ENCODE measurements at places on chromosomes 16 and 17.

DNA sequence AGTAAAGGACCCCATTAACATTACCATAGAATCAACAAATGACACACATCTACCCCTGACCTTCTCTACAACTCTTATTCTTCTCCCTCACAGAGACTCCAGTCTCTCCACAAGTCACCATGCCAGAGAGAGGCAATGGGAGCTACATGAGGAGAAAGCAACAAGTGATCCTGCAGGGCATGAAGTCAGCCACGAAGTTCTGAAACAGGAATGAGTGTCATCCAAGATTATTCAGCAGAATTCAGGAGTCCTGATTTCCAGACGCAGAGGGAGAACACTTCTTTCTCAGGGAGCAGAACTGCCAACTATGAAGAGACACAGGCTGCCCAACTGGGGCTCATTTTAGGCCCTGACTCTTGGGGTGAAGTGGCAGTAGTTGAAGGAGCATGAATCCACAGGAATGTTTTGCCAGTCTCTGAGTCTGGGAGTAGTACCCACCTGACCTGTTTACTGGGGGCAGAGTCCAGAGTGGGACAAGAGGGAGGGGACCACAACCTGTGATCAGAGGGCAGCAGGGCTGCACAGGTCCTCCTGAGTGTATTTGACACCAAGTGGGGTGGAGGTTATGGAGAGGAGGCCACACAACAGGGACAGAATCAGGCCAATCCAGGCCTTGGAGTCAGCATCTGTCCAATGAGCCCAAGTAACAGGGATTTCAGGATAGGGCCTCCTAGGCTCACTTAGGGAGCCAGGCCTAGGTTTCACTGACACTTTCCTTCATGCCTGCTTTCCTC lies 2.4 kb upstream of the MTMR4 start:
- no peak for DNase-seq

DNA sequence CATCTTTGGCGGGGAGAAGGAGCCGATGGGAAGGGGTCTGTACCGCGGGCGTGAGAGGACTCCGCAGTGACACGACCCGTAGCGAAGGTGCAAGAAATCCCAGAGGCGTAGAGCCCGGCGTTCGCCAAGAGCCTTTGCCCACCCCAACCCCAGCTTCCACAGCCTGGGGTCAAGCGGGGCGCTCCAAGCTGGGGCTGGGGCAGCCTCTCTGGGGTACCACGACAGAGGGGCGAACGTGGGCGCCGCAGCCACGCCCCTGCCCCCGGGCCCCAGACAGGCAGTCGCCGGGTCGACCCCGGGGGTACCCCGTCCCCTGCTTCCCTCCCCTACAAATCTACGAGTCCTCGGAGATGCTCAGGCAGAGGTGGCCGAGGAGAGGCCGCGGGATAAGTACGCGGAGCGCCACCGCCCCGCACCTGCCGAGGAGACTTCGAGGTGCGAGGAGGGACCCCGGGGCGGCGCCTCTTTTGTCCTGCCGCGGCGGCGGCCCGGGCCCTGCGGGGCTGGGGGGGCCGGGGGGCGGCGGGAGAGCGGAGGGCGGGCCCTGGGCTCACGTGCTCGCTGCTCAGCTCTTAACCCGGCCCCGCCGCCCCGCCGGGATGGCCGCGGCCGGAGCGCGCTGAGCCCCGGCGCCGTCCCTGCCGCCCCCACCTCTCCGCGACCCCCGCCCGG lies at the start of gene ADAM11:
TSS of gene ADAM11 (plus strand) at position 575 of the 672 bp plus-strand sequence. CDS start 212 bp downstream, outside the sequence.
- DNase-seq = no peak

GRCh38 chr17:32814836-32815235 lies 62.1 kb downstream of the MYO1D start:
- DNase-seq = no peak

- no peak for DNase-seq
These were observed 27.7 kb upstream of the MYOCD start for GRCh38 chr17:12637745-12638651.

GRCh38 chr16:82748026-82748425 lies 121.3 kb downstream of the CDH13 start:
- no peak for DNase-seq

- no peak for DNase-seq
These were observed 8.1 kb downstream of the DOC2B start for GRCh38 chr17:173166-173911.

DNA sequence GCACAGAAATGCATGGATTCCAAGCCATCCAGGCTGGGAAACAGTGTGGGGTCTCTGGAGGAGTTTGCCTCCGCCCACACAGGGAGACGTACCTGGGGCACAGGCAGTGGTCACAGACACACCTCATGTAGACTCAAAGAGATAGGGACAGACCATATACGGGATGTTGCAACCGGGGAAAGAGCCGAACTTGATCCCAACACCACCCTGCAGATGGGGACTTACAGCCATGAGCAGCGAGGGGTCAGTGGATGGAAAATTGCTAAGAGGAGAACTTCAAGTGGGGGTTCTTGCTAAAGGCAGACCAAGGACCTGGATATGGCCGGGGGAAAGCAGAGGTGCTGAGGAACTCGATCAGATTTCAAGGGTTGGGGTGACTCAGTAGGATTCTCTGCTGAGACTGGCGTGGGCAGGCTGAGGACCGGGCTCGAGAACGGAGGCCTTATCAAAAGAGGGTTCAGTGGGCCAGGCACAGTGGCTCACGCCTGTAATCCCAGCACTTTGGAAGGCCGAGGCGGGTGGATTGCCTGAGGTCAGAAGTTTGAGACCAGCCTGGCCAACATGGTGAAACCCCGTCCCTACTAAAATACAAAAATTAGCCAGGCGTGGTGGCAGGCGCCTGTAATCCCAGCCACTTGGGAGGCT lies 12.0 kb upstream of the DNAH17 start:
- no peak for DNase-seq

GRCh38 chr16:11072420-11073153 lies 128.2 kb downstream of the CLEC16A start:
- DNase-seq = no peak

DNA sequence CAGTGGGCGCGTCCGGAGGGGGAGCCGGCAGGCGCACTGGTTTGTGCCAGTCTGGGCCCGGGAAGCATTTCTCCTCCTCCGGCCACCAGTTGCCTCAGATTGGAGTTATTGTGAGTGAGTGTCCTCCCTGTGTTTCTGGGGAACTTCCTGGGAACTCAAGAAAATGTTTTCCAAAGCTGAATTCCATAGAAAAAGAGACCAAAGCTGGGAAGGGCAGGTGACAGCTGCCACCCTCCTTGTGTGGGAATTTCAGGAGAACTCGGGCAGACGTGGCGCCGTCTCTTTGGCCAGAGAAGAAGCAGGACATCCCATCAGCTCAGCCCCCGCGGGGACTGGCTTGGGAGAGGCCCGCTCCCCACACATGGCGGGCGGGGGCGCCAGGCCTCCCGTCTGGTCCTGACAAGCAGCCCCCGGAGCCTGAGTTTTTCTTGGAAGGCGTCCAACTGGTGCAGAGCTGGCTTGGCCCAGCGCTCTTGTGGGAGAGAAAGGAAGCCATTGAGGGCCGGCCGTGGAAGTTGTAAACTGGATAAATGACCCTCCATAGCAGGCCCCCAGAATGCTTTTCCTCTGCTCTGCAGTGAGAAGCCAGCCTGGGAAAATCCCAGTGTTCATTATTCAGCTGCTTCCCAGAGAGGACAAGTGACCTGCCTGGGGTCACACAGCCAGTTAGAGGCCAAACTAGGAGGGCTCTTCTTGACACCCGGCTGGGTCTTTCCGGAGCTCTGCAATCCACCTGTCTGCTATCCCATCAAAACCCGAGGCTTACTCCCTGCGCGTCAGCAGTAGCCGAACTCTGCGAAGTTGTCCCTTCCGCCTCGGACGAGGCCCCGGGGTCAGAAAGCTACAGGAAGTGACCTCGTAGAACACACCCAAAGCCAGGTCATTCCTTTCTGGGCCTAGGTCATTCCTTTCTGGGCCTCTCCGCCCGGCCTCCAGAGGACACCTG lies 39.2 kb upstream of the GSE1 start:
- no peak for DNase-seq

GRCh38 chr16:50696126-50696525 lies 2.7 kb downstream of the NOD2 start:
- no peak for DNase-seq

Measured in NCI-H446 (cell line).